ENCODE measurements at places on chromosomes 12 and 14. TPM values are rescaled to one million over a fixed set of nuclear protein-coding genes. Genes with fewer than 3 reads are reported as not detected.

Gene CELA1
- not detected for total RNA-seq

Gene KRT74
- total RNA-seq = 0.10 TPM

Gene MOK
- total RNA-seq = 14.2 TPM

Gene AKAP6
- 230 TPM for total RNA-seq

Gene ATP23
- 10.2 TPM for total RNA-seq

Gene PPFIA2
- total RNA-seq = 3.1 TPM

Gene TMEM179
- total RNA-seq = 0.72 TPM

Gene CCDC175
- not detected for total RNA-seq

Gene PTPN21
- 31.3 TPM for total RNA-seq

Gene TMEM132D
- 1.1 TPM for total RNA-seq

Gene PZP
- total RNA-seq = not detected

Gene EFS
- total RNA-seq = 28.2 TPM

Gene ABHD12B
- not detected for total RNA-seq

Gene STON2
- total RNA-seq = 91.2 TPM

Gene FAIM2
- total RNA-seq = 7.8 TPM

Gene TSHR
- total RNA-seq = 1.7 TPM

Gene SERPINA10
- total RNA-seq = not detected

Gene NGB
- total RNA-seq = not detected

Gene CCDC184
- total RNA-seq = 1.2 TPM

Gene KIF26A
- total RNA-seq = 14.0 TPM

Gene PPP1R3E
- 12.4 TPM for total RNA-seq

Gene KRT71
- total RNA-seq = not detected
